Head of caudate nucleus (tissue), 42 donors: ENCODE measurements at places on chromosomes 2 and 18.

DNA sequence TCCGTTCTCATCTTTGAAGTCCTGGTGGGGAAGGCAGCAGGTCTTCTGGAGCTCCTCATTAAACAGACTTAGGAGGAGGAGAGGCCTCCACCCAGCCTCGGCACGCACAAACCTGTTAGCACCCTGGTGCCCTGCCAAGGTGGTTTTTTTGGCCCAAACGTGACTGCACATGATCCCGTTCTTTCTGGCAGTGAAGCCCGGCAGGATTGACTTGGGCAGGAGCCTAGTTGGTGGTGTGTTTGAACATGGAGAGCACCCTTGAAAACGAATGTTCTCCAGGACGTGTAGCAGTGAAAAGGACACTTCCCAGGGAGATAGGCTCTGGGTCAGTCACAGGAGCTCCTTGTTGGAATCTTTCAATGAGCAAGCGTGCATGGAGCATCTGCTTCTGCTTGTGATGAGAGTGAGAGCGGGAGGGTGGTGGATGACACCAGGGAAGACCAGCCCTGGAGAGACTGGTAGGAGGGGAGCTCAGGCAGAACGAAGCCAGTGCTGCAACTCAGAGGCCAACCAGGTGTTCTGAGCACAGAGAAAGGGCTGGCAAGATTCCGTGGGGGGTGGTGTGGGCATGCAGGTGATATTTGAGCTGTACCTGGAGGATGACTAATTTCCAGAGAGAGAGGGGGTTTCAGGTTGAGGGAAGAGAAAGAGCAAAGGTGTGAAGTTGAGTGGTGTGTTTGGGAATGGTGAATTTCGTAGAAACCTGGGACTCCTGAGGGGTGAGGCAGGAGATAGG lies 73.8 kb downstream of the TANC1 start:
- no peak for DNase-seq

GRCh38 chr18:23673725-23674124 lies 11.0 kb upstream of the ANKRD29 start:
- DNase-seq: no peak

GRCh38 chr2:19021100-19021476 lies 337.3 kb downstream of the OSR1 start:
- no peak for DNase-seq

DNA sequence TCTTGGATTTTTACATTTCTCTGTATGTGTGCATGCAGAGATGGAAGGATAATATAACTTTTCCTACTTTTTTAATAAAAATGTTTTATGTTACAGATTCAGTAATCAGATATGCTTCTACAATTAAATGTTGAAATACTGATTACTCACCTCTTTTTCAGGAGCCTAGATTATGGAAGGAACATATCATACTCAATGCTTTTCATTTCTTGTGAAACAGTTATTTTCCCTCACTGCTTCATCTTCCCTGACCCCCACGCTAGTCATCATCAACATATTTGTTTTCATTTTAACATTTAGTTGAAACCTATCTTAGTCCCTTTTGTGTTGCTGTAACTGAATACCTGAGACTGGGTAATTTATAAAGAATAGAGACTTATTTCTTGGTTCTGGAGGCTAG lies 190.7 kb downstream of the WDR7 start:
- DNase-seq: no peak

- DNase-seq: peak; percentile 17
Measured at GRCh38 chr2:80322311-80322920, 17.9 kb upstream of the LRRTM1 start.

GRCh38 chr2:214293593-214293992 lies 117.3 kb upstream of the VWC2L start:
- no peak for DNase-seq

DNA sequence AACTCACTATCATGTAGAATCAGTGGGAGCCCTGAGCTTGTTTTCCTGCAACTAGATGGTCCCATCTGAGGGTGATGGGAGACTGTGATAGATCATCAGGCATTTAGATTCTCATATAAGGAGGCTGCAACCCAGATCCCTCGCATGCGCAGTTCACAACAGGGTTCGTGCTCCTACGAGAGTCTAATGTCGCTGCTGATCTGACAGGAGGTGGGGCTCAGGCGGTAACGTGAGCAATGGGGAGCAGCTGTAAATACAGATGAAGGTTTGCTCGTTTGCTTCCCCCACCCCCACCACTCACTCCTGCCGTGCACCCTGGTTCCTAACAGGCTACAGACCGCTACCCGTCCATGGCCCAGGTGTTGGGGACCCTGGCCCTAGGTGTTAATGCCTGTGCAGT lies 113.6 kb downstream of the RNF144A start:
- DNase-seq: no peak

- peak; percentile 42 for DNase-seq
Measured at GRCh38 chr2:208407667-208408066, 1.1 kb downstream of the PTH2R start.

- no peak for DNase-seq
Measured at GRCh38 chr2:75311993-75312392, 112.7 kb upstream of the TACR1 start.

GRCh38 chr18:801137-801536 lies 10.9 kb downstream of the YES1 start:
- DNase-seq: no peak

- no peak for DNase-seq
Measured at GRCh38 chr18:72360634-72361033, 183.5 kb downstream of the CBLN2 start.

- no peak for DNase-seq
Measured at GRCh38 chr2:188303363-188304031, 11.8 kb downstream of the GULP1 start.

- DNase-seq: no peak
Measured at GRCh38 chr18:28766721-28767120, 589.8 kb upstream of the CDH2 start.

DNA sequence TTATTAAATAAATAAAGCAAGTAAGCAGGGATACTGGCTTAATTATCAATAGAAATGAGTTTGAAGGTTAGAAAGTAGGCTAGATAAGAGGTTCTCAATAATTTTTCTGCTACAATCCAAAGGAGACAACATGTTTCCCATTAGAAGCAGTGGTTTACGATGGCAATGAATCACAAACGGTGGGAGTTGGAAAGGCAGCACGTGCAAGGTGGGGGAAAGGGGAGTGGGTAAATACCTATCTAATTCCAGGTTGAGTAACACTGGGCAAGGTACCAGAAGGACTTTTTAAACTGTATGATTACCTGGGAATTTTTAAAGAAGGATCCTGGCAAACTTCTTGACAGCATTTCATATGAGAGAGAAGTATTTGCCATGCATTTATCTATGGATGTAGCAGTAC lies 289.9 kb downstream of the NBAS start:
- no peak for DNase-seq

DNA sequence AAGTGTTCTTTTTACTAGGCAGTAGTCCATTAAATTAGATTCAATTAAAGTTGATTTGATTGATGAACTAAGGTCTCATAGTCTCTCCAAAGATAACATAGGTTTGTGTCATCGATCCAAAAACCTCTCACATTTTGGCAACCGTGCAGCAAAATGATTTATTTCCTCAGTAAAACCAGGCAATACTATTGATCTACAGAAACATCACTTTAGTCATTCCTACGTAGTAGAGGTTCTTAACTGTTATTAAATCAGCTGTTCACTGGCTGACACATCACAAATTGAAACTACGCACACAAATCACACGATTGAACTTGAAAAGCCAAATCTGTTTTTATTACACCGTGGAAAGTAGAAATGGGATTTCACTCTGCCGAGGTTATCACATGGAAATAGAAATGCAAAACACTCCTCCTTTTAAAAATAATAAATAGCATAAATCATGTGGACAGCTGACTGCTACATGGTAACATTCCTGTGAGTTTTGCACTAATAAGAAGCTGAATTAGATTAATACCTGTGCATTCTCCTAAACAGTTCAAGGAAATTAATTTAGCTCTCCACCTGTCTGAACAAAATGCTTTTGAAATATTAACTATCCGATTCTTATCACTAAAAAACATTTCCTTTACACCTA lies 262.5 kb downstream of the CDH20 start:
- no peak for DNase-seq

- DNase-seq: no peak
Measured at GRCh38 chr2:62931536-62931935, 119.1 kb upstream of the OTX1 start.

GRCh38 chr2:44964752-44965236 lies 23.3 kb downstream of the SIX3 start:
- DNase-seq: no peak

DNA sequence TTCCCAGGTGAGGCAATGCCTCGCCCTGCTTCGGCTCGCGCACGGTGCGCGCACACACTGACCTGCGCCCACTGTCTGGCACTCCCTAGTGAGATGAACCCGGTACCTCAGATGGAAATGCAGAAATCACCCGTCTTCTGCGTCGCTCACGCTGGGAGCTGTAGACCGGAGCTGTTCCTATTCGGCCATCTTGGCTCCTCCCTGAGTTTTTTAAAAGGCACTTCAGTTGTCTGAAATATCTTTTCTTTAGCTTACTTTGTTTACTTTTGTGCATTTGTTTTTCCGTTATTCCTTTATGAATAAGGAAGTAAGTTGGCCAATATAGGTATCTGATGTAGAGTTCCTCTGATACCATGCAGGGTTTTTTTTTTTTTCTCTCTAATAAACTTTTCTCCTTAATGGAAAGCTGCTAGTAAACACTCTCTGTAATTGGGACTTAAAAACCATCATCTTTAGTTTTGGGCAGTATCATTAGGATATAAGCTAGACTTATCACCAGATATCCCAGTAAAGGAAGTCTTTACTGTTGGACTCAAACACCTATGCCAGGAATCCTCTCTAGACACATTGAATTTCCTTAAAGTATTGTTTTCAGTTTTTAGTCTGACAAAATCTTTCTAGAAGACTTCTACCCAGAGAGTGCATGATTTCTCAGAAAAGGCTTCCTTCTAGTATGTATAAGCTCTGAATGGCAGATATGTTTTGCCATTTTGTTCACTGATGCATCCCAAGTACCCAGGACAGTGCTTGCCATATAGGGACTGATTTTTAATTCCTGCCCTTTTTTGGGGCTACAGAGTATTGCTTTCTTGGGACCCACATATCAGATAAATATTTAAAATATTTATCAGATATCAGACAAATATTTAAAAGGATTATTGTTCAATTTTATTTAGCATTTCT lies 35.8 kb upstream of the DYSF start:
- DNase-seq: no peak

DNA sequence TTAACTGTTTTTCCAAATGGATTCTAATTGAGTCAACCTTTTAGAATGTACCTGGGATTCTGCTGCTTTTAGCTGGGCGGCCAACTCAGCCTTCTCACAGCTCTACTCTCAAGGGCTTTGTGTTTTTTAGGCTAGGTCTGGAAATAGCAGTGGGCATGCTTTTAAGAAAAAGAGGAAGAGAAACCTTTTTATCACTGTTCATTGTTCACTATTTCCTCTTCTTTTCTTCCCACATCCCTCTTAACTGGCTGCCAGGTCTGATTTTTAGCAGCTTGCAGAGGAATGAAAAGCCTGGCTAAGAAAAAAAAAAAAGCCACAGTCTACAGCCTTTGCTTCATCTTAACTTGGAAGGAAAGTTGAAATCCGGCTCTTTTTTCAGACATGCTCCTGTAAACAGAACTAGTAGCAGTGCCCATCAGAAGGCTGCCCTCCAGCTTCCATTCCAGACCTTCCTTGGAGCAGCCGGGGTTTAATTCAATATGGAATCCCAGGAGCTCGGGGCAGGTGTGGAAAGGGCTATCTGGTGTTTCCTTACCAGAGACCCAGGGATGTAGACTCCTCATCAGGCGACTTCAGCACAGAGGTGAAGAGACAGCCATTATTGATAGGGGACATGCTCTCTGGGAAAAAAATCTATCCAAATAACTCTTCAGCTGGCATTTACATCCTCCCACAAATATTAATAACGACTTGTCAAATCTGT lies 230.7 kb downstream of the MYO3B start:
- no peak for DNase-seq

GRCh38 chr18:60555625-60556024 lies 183.1 kb upstream of the MC4R start:
- no peak for DNase-seq

- no peak for DNase-seq
Measured at GRCh38 chr2:195092341-195092740, 564.7 kb upstream of the SLC39A10 start.

DNA sequence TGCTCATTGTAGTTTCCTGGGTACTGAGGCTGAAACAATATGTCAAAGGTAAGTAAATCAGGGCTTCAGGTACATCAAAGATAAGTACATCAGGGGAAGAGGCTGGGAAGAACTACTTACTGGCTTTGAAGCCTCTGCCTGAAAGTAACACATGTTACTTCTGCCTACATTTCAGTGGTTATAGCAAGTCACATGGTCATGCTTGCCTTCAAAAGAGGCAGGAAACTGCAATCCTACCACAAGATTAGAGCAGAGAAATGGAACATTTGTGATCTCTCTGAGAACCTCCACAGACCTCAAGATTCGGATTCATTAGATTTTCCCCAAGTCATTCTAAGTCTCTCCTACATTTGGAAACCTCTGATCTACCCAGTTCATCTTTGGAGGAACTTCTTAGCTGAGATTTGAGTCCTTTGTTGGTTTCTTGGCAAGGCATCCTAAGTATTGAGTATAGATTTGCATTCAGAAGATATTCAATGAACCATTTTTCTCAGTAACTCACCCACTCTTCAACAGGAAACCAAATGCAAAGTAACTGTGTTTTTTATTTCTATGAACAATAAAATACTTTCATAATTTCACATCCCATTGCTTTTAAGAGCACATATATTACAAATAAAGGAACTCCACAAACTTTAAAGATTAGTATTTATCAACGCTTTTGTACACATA lies 48.5 kb upstream of the CCDC195 start:
- DNase-seq: no peak

DNA sequence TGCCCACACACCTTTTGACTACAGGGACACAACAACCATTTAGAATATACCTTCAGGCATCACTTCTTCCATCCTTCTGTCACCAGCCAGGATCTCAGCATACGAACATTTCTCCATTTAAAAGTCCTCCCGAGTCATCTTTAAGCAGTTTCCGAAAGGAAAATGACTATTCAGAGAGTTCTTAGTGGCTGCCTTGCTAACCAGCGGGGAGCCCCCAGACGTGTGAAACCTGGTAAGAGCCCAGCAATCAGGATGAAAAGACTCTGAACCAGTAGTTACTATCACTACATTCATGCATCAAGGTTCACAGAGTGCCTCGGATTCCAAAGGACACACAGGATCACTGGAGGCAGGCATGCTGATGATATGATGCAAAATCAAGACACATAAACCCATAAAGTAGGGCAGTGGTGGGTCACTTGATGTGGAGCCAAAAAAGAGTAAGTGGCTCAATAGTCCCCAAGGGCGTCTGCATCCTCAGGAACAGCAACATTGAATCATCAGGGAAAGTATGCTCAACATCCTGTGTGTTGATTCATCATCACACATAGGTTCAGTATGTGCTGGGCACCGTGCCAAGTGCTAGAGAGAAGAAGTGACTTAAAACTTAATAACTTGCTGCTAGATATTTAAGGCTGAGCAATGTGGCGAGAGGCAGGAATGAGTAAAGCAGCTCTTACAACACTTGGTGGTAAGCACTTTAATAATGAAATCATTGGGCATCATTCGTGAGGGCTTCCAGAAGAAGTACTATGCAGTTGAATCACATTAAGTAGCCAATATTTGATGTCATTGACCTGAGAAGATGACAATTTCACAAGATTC lies 4.4 kb downstream of the CCL20 start:
- peak; percentile 77 for DNase-seq
